ENCODE measurements at places on chromosomes 4 and X.

DNA sequence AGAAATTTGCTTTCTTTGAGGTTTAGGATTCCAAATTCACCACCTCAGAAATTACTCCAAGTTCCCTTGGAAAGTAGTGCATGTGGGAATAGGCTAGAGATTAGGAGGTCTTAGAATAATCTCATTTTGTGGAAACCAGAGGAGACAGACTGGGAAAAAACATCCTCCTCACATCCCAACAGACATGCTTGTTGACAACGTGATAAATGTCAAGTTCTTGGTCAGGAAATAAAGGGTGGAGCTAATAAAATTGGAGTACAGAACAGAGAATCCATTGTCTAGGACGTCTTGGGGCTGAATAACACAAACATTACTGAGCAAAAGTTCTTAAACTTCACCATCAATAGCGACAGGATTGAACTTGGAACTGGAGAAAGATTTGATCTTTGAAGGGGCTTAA lies 233.4 kb downstream of the PABPC4L start:
- no peak for DNase-seq

- DNase-seq, result peak; percentile 11
These were observed 26.0 kb upstream of the YTHDC1 start for GRCh38 chr4:68375667-68376559.

GRCh38 chr4:10094841-10095240 lies 21.8 kb downstream of the WDR1 start:
- no peak for DNase-seq

- DNase-seq, result no peak
These were observed 37.3 kb downstream of the NUDT11 start for GRCh38 chrX:51459125-51459524.

- no peak for DNase-seq
These were observed 18.8 kb downstream of the C4orf46 start for GRCh38 chr4:158652920-158653319.

DNA sequence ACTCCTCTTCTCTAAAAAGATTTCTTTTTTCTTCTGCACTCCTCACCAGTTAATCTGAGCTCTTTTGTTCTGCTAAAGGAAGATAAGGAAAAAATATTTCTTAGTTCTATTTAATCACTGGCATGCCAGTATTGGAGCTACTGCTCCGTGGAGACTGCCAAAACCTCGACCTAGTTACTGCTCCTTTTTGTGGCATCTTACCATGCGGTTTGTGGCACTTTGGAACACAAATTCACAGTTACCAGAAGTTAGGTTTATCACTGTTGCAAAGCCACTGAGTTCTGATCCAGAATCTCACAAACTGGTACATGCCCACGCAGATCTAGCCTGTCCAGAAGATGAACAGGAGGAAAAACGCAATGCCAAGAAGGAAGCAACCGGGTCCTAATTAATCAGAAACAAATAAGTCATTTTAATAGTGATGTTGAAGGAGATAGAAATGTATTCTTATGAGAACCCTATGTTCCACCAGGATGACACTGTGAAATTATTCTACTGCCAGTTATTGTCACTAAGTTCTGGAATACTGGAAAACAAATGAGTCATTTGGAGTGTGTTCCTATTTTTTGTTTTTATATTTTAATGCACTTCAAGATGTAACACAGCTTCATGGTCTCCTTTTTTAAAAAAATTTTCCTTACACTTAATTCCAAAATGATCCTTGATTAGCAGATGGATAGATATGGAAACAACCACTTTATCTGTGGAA lies 106.7 kb upstream of the GK2 start:
- no peak for DNase-seq

GRCh38 chr4:33085709-33086108 lies 2365.5 kb downstream of the PCDH7 start:
- no peak for DNase-seq

DNA sequence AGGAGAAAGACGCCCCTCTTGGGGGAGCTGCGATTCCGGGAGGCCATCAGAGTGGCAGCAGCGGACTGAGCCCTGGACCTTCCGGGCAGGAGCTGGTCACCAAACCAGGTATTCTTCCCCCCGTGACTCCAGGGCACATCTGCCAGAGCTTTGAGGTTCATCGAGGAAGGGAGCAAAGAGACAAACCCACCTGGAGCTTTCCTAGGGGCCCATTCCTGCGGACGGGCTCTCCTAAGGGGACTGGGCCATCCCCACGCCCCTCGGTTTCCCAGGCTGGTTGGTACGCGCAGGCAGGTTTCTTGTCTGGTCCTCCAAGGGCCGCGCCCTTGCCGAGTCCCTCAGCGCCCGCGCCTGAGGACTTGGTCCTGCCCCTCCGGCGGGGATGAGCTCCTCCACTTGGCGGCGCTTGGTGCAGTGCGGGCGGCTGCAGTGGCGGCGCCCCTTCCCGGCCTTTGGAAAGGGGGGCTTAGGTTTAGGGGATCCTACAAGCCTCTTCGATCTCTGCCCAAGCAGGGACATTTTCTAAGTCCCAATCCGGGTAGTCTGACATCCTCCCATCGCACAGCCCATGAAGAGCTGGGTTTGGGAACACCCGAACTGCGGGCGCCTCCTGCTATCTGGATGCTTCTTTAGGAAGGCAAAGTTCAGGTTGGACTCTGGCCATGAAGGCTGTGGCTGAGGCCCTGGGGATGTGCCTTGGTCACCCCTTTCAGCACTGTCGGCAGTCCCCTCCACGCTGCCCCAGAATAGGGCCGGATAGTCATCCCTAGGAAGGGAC lies 538 bp downstream of the STBD1 start:
- DNase-seq, result no peak

GRCh38 chr4:147714575-147715401 lies 17.1 kb upstream of the ARHGAP10 start:
- DNase-seq, result no peak

DNA sequence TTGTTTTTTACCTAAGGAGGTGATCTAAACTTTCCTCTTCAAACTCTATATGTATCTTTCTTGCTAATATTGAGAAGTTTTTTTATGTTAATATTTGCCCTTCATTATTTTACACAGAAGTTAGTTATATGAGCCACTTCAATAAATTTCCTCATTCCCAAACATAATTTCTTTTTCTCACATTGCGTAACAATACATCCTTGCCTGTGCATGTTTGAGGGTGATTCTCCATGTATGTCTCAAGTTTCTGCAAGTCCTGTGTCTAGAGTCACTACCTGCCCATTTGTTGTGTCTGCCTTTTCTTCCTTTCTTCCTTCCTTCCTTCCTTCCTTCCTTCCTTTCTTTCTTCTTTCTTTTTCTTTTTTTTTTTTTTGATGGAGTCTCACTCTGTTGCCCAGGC lies 2057.9 kb downstream of the PCDH7 start:
- no peak for DNase-seq

DNA sequence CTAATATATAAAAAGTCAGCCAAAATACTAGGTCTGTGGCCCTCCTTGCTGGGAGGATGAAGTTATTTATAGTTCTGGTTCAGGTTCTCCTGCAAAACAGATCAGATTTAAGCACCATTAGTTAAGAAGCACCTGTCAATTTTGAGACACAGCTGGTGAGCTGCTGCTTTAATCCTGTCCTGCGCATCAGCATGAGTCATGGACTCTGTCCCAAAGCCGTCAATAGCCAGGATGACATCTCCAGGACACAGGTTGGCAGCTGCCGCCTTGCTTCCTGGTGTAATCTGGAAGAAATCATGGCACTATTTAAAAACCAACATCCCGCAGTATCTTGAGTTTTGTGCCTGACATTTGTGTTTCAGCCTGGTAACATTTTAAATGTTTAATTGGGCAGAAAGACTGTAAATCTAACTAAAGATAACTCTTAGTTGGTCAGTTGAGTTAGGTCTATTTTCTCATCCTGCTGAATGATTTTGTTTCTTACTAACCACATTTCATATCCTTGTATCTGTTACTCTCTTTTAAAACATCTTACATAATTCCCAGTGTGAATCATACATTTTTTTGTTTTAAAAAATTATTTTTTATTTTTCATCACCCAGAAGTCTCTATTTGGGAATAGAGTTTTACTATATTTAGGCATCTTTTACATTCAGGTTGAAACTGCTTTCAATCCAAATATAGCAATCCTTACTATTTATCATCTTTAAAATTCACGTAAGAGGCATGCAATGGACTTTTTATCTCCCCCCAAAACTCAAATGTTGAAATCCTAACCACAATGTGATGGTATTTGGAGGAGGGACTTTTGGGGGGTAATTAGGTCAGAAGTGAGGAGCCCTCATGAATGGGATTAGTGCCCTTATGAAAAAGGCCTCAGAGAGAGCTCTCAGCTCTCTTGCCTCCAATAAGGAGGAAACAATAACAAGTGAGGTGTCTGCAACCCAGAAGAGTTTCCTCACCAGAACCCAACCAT lies 10.1 kb downstream of the PDLIM3 start:
- no peak for DNase-seq

DNA sequence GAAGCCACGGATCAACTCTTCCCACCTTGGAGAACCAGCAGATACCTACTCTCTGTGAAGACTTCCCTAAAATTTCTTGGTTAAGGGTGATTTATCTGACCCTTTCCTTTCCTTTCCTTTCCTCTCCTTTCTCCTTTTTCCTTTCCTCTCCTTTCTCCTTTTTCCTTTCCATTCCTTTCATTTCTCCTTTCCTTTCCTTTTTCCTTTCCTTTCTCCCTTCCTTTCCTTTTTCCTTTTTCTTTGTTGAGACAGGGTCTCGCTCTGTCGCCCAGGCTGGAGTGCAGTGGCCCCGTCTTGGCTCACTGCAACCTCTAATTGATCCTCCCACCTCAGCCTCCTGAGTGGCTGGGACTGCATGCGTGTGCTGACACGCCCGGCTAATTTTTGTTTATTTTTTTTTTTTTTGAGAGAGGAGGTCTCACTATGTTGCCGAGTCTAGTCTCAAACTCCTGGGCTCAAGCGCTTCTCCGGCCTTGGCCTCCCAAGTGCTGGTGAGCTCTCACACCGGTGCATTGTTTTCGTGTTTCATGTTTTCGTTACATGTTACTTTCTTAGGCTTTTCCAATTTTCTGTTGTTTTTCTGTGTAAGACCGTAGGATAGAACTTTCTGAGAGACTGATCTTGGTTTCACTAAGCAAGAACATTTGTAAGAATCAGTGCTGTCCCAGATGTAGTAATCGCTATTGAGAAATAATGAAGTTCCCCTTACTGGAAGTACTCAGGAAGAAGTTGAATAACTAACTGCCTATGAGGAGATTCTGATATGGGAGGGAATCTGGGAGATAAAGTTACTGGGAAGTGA lies 2.0 kb downstream of the TMEM165 start:
- no peak for DNase-seq

DNA sequence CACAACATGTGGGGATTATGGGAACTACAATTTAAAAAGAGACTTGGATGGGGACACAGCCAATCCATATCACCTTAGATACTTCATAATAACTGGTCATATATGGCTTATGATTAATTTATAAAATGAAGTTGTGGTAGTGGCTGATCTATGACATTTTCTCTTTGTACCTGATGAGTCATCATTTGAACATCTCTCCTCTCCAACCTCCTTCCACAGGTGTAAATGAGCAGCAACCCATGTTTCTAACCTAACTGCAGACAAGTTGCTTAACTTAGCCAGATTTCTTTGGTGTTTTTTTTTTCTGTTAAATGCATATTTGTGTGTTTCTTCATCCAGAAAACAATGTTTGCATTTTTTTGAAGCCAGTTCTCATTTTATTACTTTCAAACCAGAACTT lies 42.6 kb downstream of the SPANXA2 start:
- DNase-seq, result no peak

DNA sequence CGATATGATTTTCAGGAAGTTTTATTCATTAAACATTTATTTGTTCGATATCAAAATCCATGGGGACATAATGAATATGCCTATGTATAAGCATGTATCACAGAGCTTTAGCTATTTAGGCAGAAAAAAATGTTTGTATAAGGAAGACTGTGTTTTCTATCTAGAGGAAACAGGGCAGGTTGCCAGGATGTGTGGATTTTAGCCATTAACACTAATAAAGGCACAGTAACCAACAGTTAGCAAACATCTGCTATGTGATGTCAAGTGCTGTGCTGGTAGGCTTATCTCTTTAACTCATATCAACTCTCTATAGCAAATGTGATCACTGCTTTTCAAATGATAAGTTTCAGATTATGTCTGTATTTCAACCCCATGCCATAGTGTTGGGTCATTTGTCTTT lies 708.9 kb upstream of the HS3ST1 start:
- no peak for DNase-seq

- DNase-seq, result no peak
These were observed 87.8 kb upstream of the GUCY1A1 start for GRCh38 chr4:155578726-155579370.

- DNase-seq, result peak; percentile 10
These were observed 98.9 kb downstream of the HPGD start for GRCh38 chr4:174423257-174423944.

- no peak for DNase-seq
These were observed 6.7 kb upstream of the RAB39B start for GRCh38 chrX:155270969-155271368.

DNA sequence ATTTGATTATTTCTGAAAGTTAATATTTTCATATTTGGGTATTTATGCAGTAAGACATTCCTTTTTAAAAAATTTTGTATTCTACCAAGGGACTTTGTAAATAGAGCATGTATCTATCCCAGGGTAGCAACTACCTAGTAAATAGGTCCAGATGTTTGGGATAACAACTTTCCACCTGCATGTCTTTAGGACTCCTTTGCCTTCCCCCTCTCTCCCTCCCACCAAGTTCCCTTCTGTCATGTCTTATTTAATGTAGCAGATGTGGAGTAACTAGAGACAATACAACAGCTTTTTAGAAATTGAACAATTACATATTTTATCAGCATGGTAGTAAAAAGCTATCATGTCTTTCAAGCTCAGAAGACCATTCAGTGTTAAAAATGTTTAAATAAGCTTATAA lies 821.0 kb downstream of the C4orf33 start:
- DNase-seq, result no peak

DNA sequence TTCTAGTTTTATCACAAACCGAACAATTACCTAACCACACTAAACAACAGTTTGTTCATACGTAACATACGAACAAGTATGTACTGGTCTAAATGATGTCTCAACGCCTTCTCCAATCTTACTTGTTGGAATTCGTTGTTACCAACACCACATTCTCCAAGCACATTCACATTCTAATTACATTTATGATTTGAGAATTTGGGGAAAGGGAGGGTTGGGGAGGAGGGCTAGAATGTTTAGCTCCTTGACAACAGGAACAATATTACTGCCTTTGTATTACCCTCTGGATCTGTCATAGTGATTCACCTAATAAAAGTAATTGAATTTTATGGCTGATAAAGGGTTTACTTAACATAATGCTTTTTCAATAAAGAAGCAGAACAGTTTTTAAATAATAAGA lies 24.4 kb downstream of the LCORL start:
- DNase-seq, result no peak

- DNase-seq, result no peak
These were observed 126.9 kb downstream of the ELOVL6 start for GRCh38 chr4:110071466-110071865.

GRCh38 chr4:94127707-94128328 lies 79.8 kb upstream of the SMARCAD1 start:
- no peak for DNase-seq

DNA sequence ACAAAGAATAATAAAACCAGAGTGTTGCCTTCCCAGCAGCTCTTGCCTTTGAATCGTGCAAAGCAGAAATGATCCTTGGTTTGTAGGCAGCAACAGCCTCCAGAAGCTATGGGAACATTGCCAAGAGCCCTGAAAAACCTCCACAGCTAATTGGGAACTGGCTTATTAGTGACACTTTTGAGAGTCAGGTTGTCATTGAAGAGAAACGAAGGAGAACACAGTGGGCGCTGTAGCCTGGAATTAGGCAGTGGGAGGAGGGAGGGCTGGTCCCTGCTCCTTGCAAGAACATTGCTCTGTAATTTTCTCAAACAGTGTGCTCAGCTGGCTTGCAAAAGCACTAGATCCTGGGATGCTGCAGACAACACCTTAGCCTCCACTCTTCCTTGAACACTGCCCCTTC lies 331.5 kb upstream of the EMCN start:
- DNase-seq, result no peak

- no peak for DNase-seq
These were observed 77.6 kb downstream of the CFAP299 start for GRCh38 chr4:80413086-80413485.
